ENCODE measurements at places on chromosomes 5 and 9.

GRCh38 chr5:173670130-173670651 is 53.7 kb upstream of the BOD1 start:
- DNase-seq = no peak

- no peak for DNase-seq
Observed at GRCh38 chr5:63213256-63213655, 634.6 kb downstream of the LRRC70 start.

DNA sequence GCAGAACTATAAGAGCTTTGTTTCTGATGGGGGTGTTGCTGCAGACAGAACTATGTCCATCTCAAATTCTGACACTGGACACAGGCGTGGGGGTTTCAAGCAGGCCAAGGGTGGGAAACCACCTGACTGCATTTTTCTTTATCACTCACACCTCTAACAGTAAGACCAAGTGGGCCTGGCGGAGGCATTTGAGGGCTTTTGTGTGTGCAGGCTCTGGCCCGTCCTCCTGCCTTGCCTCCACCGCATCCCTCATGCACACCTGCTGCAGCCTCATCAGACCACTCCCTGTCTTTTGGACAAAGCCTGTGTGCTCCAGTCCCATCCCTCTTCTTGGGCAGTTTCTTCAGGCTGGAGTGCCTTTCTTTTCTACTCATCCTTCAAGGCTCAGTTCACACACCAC is 7.9 kb downstream of the OR13J1 start:
- no peak for DNase-seq

DNA sequence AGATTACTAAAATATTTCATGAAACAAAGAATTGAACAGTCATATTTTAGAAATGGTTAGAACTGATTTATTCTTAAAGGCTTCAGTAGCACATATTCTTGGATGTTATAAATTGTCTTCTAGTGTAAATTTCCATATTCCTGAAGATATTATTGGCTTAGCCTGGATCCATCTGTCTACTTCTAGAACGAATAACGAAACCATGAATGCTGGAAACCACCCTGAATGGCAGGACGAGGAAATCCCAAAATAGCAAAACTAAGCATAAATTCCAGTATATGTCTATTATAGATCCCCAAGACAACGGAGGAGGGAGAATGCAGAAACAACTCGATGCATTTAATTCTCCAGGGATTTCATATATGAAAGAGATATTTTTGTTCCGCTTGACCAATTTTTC is 2191.0 kb upstream of the ACO1 start:
- DNase-seq = no peak

DNA sequence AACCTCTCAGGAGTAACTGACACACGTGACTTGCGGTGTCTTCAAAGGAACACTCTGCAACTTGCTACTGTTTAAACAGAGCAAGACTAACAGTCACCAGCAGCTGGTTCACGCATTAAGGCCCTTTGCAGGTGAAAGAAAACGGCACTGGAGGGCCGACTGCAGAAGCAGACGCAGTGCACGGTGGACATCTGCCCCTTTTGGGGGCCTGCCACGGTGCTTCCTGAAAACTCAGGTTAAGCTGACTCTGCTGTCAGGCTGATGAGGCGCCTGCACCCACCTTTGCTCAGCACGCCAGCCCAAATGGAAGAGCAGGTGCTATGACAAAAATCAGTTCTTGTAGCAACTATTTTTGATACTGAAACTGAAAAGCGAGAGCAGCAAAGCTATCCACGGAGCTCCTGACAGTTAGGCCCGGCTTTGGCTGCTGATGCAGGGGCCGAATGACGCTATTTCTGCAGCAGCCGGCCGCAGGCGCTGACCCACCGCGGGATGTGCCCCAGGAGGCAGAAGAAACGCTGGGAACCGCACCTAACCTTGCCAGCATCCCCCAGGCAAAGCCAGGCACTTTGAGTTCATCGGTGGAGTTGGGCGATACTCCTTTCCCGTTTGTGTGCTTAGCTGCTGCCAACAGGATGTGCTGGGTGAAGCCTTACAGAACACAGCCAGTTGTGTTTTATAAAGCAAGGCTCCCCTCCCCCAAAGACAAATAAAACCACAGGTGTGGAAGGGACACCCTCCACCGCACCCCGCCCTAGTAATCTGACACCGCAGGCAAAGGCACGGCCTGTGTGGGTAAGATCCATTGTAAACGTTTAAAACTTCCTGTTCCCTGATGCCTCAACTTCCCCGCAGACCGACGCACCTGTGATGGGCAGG is 21.1 kb upstream of the TERT start:
- DNase-seq = peak; percentile 38

DNA sequence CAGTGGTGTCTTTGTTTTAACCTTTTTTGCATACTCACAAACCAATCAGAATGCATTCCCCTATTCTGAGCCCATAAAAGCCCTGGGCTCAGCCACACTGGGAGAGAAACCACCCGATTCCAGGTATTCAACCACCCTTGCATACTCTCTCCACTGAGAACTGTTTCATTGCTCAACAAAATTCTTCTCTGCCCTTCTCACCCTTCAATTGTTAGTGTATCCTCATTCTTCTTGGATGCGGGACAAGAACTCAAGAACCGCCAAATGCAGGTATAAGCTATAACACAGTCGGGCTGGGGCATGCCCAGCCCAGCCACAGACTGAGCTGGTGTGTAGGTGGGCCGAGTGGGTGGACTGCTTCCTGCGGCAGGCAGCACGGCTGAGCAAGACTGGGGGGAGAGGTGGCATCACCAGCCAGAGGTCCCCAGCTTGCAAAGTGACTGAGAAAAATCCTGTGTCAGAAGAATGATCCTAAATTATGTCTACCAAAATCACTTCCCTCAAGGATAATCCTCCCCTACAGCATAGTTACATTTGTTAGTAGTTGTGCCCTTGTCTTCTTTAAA is 141.0 kb downstream of the SSBP2 start:
- DNase-seq = no peak

DNA sequence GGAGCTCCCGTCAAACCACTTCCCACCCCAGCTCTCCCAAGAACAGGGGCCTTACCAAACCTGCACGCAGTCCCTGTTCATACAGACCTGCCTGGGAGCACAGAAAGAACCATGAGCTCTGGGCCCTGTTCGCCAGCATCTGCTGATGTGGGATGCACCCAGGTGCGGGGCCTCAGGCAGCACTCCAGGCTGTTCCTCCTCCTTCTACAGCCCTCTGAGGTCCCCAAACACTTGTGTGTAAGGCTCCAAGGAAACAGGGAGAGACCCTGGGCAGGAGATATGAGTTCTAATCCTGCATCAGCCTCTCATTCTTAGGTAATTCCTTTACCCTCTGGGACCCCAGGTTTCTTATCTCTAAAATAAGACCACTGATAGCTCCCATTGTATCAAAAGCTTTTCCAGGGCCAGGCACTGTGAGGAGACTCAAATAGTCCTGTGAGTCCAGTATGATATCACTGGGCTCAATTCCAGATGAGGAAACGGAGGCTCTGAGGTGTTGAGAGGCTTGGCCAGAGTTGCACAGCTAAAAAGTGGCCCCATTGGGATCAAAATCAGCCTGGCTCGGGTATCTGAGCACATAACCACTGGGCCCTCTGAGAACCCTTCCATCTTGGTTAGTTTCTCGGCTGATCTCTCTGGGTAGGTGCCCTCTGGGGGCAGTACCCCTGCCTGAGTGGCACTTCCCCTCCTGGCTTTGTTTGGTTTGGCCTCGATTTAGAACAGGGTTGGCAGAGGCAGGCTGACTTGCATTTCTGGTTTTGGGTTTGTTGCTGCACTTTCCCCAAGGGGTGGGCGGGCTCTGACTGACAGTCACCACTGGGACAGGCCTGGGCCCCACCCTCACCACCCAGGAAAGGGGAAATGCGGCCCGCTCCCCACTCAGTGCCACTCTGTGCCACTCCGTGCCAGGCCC is 116.8 kb downstream of the RGS3 start:
- peak; percentile 73 for DNase-seq

GRCh38 chr5:107719034-107719606 is 48.4 kb upstream of the EFNA5 start:
- no peak for DNase-seq

All from femur (tissue), 1 donor.